ENCODE measurements at places on chromosomes 2 and 18.

DNA sequence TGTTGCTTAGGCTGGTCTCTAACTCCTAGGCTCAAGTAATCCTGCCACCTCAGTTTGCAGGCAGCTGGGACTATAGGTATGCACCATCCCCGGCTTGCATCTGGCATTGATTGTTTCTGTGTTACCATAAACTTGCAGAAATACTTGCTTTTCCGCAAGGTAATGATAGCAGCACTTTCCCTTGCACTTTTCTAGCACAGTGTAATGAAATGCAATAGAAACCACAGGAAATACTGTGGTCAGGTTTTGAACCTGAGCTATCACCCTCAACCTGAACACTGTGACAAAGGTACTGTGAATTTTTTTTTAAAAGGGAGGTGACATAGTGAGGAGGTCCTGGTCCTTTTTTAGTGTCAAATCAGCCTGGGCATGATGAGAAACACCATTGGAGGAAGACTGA lies 38.3 kb downstream of the DHRS9 start:
- no peak for DNase-seq

- DNase-seq = no peak
These were observed 551.8 kb downstream of the SOCS6 start for GRCh38 chr18:70840649-70841048.

DNA sequence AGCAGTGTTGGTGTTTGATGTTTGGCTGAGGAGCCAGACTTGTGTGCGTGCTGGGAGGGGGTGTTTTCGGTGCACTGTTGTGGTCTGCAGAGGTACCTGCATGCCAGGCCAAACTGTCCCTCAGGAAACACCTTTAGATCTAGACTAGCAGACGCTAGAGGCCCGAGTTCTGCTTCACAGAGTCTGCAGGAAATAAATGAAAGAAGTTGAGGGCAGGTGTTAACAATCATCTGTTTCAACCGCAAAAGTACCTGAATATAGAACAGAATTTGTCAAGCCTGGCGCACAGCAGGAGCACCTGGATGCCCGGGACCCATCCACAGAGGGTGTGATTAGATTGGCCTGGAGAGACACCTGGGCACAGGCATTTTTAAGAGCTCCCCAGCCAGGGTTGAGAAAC lies 40.5 kb upstream of the REL start:
- no peak for DNase-seq

DNA sequence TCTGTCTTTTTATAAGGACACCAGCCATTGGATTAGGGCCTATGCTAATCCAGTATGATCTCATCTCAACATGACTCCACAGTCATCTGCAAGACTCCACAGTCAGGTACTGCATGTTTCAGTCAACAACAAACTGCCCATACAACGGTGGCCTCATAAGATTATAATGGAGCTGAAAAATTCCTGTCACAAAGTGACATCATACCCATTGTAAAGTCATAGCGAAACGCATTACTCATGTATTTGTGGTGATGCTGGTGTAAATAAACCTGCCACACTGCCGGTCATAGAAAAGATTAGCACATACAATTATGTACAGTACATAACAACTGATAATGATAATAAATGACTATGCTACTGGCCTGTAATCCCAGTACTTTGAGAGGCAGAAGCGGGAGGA lies 102.2 kb downstream of the TEX51 start:
- no peak for DNase-seq

GRCh38 chr2:96386470-96386869 lies 50.9 kb downstream of the NCAPH start:
- no peak for DNase-seq

GRCh38 chr18:13530879-13531387 lies 195.4 kb downstream of the FAM210A start:
- no peak for DNase-seq

Measured in keratinocyte (primary cell).